ENCODE measurements at places on chromosomes 6 and 20. TPM values are rescaled to one million over a fixed set of nuclear protein-coding genes. Genes with fewer than 3 reads are reported as not detected.

GRIK2 gene
- not detected for total RNA-seq

SLC22A3 gene
- not detected for total RNA-seq

WFDC10B gene
- not detected for total RNA-seq

SLC17A1 gene
- not detected for total RNA-seq

PPP2R5D gene
- 17.5 TPM for total RNA-seq

FAM110A gene
- total RNA-seq, result 4.8 TPM

WDR46 gene
- 13.6 TPM for total RNA-seq

ZNF311 gene
- 0.25 TPM for total RNA-seq

BNIP5 gene
- total RNA-seq, result not detected

F13A1 gene
- 0.38 TPM for total RNA-seq

DNA sequence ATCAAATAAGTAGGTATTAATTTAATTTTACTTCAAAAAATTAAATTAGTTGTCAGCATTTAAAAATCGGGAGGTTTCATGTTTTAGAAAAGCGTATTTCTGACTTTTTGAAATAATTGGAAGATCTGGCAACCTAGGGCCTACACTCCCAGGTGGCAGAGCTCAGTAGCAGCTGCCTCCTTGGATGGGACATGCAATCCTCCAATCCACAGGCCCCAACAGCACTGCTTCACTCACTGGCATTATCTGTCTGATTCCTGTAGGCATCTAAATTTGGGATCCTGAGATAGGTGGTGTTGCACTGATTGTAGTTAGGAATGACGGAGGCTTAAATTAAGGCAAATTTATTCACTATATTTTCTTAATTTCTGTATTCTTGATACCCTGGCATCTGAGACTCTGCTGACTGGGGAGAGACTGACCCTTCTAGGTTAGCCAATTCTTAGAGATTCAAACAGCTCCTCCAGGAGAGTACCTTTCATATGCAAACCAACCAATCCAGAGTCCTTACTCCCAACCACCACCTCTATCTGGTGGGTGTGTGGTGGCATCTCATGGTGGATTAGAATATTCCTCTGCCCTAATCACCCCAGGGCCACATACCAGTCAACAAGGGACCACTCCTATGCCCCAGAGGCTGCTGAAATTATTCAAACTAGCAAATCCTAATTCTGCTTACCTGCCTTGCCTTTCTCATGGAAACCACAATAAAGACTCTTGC is 146.6 kb upstream of the GLP1R start:
- H3K4me1 ChIP-seq, result no peaks in the 10 kb centered on the region
- no peak overlapping the region for H3K4me3 ChIP-seq
- no peak overlapping the region for H3K27ac ChIP-seq
- DNase-seq, result no peak
- H3K27me3 ChIP-seq, result no peaks in the 10 kb centered on the region

DNA sequence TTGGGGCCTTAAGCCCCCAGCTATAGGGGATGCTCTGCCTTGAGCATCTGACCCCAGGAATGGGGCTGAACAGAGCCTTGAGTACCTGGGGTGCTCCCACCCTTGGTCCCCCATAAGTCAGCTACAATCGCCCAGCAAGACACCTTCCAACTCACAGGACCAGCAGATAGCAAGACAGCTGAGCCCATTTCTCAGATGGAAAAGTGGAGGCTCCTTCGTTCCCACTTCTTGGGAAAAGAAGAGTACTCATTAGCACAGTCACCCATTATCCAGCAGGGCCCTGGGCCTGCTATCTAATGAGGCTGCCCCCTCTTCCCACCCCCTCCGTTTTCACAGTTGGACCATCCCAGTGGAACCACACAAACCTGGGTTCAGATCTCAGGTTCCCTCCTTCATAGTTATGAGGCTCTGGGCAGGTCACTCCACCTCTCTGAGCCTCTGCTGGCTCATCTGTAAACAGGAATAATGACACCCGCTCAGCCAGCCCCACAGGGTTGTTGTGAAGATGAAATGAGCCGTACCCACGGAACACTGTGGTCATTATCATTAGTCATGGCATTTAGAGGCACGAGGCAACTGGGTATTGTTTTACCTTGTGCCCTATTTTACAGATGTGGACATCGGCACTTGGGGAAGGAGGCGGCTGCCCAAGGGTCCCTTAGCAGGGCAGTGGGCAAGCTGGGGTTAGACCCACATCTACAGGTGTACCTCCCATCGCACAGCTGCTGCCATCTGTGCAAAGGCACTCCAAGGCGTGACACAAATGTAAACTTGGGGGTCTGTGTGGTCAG is 4.5 kb downstream of the LPIN3 start:
- no peak for DNase-seq
- H3K4me1 ChIP-seq, result peaks cover 8% of the 10 kb centered on the region
- no peak overlapping the region for H3K4me3 ChIP-seq

DNA sequence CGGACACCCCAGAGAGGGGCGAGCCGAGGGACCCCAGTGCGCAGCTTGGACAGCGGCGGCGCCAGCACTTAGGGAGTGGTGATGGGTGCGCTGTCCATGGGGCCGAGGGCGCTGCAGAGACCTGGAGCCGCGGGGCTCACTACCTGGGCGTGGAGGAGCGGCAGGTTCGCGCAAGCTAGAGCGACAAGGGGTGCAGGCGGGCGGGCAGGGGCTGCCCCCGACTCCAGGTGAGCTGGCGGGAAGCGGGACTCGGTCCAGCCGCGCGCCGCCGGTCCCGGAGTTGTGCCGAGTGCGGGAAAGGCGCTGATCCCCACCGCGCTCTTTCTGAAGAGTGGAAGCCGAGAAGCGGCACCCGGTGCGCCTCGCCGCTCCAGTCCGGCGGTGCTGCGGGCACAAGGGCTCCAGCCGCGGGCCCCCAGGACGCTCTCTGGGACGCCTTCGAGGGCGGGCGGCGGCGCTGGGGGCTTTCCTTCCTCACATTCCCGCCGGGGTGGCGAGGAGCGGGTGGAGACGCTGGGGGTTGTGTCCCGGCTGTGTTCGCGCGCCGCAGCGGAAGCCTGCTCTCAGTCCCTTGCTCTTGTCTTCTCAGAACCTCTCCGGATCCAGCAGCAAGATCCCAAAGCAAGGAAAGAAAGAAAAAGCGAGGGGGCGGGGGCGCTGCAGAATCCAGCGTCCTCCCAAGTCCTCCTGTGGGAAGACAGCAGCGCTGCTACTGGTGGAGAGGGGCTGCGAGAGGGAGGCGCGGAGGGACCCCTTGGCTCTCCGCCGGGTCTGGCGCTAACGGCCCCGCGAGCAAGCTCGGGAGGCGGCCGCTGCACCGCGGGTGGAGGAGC is at the start of gene B3GAT2:
Gene B3GAT2, minus strand, starts transcription at position 610 of the 833 bp plus-strand sequence. CDS start 631 bp downstream, outside the sequence.
- peak within 1 kb of the TSS; percentile 49 for H3K4me3 ChIP-seq
- peaks cover 61% of the 10 kb centered on the region for H3K27me3 ChIP-seq
- no peak within 1 kb of the TSS for H3K27ac ChIP-seq
- H3K36me3 ChIP-seq, result no peaks in the 10 kb centered on the region

GRCh38 chr20:32190616-32191415 is 16.7 kb downstream of the PLAGL2 start:
- H3K4me1 ChIP-seq, result peaks cover 25% of the 10 kb centered on the region
- H3K27ac ChIP-seq, result peak overlapping the region; percentile 56
- peak overlapping the region; percentile 78 for H3K4me3 ChIP-seq
- H3K27me3 ChIP-seq, result no peaks in the 10 kb centered on the region
- peaks cover 12% of the 10 kb centered on the region for H3K36me3 ChIP-seq
- DNase-seq, result no peak

DNA sequence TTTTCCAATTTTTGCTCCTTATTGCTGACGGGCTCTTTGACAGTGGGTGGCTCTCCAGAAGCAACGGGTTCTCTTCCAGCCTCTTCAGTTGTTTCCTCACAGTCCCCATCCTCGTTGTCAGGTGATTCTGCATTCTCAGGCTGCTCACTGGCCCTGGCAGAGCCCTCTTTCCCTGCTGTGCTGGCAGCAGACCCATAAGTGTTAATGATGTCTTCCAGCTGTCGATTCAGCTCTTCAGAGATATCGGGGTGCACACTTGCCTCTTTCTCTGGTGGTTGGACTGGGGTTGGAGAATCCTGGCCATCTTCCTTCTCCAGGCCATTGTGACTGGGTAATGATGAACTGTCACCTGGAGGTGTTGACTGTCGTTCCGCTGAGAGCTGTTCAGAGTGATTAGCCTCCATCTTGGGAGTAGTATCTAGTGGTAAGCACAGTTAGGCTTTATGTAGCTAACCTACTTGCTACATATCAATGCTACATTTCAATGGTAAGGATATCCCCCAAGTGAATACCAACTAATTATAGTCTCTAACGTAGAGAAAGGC is 3.2 kb downstream of the TXLNB start:
- H3K4me3 ChIP-seq, result no peak overlapping the region
- no peak for DNase-seq
- no peaks in the 10 kb centered on the region for H3K27me3 ChIP-seq
- H3K36me3 ChIP-seq, result no peaks in the 10 kb centered on the region

DNA sequence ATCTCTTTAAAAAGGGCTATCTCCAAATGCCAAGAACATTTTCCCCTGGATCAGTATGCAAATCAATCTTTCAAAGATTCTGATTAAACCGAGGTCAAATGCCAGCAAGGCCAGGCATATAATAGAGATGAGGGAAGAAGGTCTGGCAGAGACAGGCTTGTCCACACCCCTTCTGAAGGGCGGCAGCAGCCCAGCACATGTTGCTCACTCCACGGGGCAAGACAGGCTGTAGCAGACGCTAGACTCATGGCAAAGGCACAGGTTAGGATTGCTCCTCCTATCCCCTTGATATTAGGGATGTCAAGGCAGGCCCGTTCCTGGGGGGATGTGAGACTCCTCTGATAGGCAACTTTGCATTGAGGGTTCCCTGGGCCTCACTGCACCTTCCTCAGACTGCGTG is 104.7 kb upstream of the RIN2 start:
- H3K27ac ChIP-seq, result no peak overlapping the region
- no peak for DNase-seq
- no peak overlapping the region for H3K4me3 ChIP-seq

GRCh38 chr6:112839525-112839961 is 492.4 kb downstream of the RFPL4B start:
- no peak overlapping the region for H3K27ac ChIP-seq
- H3K27me3 ChIP-seq, result no peaks in the 10 kb centered on the region
- no peaks in the 10 kb centered on the region for H3K36me3 ChIP-seq
- H3K4me3 ChIP-seq, result no peak overlapping the region

- H3K4me3 ChIP-seq, result no peak overlapping the region
- H3K4me1 ChIP-seq, result peaks cover 4% of the 10 kb centered on the region
- DNase-seq, result no peak
- no peaks in the 10 kb centered on the region for H3K27me3 ChIP-seq
- H3K27ac ChIP-seq, result no peak overlapping the region
- H3K36me3 ChIP-seq, result no peaks in the 10 kb centered on the region
These were observed 69.1 kb upstream of the BTN3A2 start for GRCh38 chr6:26295691-26296555.

- H3K27ac ChIP-seq, result no peak overlapping the region
- H3K27me3 ChIP-seq, result no peaks in the 10 kb centered on the region
- no peaks in the 10 kb centered on the region for H3K36me3 ChIP-seq
- DNase-seq, result peak; percentile 64
These were observed 19.8 kb downstream of the SIRPD start for GRCh38 chr20:1537731-1538058.

GRCh38 chr6:31293343-31293742 is 21.5 kb upstream of the HLA-C start:
- no peak overlapping the region for H3K4me3 ChIP-seq
- H3K4me1 ChIP-seq, result no peaks in the 10 kb centered on the region
- no peaks in the 10 kb centered on the region for H3K36me3 ChIP-seq
- H3K27me3 ChIP-seq, result peaks cover 11% of the 10 kb centered on the region

GRCh38 chr6:156617376-156617775 is 159.8 kb upstream of the ARID1B start:
- no peak overlapping the region for H3K4me3 ChIP-seq
- H3K27me3 ChIP-seq, result no peaks in the 10 kb centered on the region
- H3K36me3 ChIP-seq, result no peaks in the 10 kb centered on the region
- no peak overlapping the region for H3K27ac ChIP-seq

GRCh38 chr6:159908979-159909378 is 18.2 kb downstream of the MAS1 start:
- no peak for DNase-seq
- peaks cover 5% of the 10 kb centered on the region for H3K27me3 ChIP-seq
- H3K4me1 ChIP-seq, result no peaks in the 10 kb centered on the region
- no peak overlapping the region for H3K4me3 ChIP-seq

GRCh38 chr20:11453430-11453829 is 464.3 kb upstream of the BTBD3 start:
- no peaks in the 10 kb centered on the region for H3K4me1 ChIP-seq
- no peak overlapping the region for H3K4me3 ChIP-seq
- no peaks in the 10 kb centered on the region for H3K36me3 ChIP-seq
- no peaks in the 10 kb centered on the region for H3K27me3 ChIP-seq
- no peak for DNase-seq
- no peak overlapping the region for H3K27ac ChIP-seq

GRCh38 chr20:58116505-58116904 is 111.9 kb downstream of the ANKRD60 start:
- no peak overlapping the region for H3K27ac ChIP-seq
- H3K4me3 ChIP-seq, result no peak overlapping the region
- no peak for DNase-seq
- H3K36me3 ChIP-seq, result no peaks in the 10 kb centered on the region
- peaks cover 26% of the 10 kb centered on the region for H3K27me3 ChIP-seq

- no peak overlapping the region for H3K27ac ChIP-seq
- H3K4me3 ChIP-seq, result no peak overlapping the region
- peaks cover 87% of the 10 kb centered on the region for H3K36me3 ChIP-seq
- no peaks in the 10 kb centered on the region for H3K4me1 ChIP-seq
- H3K27me3 ChIP-seq, result no peaks in the 10 kb centered on the region
These were observed 14.5 kb downstream of the SNRNP48 start for GRCh38 chr6:7604506-7604905.

DNA sequence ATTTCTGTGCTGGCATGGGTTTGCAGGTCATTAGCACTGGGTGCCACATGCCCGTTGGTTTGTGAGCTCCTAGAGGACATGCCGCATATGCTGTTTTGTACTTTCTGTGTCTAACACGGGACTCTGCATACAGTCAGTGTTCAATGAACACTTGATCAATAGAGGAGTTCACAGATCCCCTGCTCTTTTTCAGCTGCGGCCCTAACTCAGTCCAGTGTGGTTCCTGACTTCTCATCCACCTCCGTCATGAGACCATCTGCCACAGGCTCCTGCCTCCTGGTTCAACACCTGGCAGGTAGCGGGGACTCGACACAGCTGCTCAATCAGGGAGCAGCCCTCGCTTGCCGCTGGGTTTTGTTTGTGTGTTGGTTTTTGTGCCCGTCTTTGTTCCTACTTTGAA is 13.8 kb upstream of the BMP7 start:
- DNase-seq, result no peak
- H3K27ac ChIP-seq, result no peak overlapping the region
- H3K27me3 ChIP-seq, result peaks cover 8% of the 10 kb centered on the region
- no peaks in the 10 kb centered on the region for H3K36me3 ChIP-seq
- H3K4me1 ChIP-seq, result no peaks in the 10 kb centered on the region
